Effector CD4-positive, alpha-beta T cell (primary cell): ENCODE measurements at places on chromosomes 3 and 15.

DNA sequence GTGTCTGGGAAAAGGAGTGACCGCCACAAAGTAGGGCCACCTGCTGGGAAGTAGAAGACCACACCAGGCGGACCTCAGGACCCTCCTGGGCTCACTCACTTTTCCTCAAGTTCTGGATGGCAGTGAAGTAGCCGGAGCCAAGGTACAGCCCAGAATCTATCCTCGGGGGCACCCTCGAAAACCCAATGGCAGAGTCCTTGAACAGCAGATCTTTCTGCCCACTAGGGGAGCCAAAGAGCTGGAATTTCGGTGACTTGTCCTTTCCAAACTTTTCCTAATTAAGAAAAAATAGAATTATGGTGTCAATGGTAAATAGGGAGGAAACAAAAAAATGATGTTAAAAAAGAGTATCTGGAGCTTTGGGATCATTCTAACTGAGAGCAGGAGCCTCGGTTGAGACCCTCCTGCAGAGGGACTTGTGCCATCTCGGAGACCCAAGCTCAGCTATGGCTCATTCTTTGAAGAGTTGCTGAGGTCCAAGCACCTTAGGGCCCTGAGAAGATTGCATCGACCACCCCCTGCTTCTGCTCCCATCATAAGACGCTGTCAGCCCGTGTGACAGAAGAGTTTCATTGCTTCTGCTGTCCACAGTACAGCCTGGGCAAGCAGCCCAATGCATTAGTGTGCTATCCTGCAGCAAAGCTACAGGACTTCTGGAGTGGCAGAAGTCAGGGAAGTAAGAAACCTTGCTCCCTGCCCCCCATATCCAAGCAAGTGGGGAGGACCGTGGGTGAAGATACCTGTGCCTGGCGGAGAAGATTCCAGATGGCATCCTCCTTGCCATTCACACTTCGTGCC lies 14.8 kb downstream of the LTF start:
- no peak for DNase-seq

GRCh38 chr3:184872200-184872599 lies 60.2 kb downstream of the VPS8 start:
- no peak for DNase-seq

DNA sequence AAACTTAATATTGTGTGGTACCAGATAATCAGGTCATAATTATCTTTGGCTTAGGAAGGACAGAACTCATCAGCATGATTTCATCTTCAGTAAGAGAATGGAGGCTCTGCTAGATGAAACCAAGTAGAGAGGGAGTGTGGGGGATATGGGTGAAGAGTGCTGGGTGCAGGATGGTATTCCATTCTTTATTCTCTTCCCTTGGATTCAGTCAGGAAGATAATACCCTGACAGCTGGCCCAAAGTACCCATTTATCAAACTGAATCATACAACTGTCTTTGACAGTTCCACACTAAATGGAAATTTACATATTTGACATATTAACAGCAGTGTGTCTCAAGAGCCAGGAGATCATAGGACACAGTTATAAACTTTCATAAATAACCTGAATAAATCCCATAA lies 44.7 kb downstream of the GOLIM4 start:
- DNase-seq = no peak

GRCh38 chr3:151321526-151321925 lies 4.9 kb upstream of the GPR87 start:
- no peak for DNase-seq

- DNase-seq = no peak
These were observed 39.7 kb downstream of the STT3B start for GRCh38 chr3:31572236-31573004.

DNA sequence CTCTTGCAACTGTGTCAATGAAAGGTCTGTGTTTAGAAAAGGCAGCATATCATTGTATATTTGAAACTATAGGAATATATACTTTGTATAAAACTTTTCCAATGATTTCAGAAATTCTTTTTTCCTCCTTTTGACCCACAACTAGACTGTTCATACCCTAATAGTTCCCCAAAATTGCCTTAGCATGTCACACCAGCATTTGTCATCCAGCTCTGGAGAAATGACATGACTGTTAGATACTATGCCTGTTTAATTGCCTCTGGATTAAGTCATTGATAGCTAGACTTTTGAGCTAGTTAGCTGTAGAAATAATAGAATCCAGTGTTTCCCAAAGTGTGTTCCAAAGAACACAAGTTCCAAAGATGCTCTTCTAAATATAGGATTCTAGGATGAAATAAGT lies 32.4 kb downstream of the B3GALNT1 start:
- DNase-seq = no peak

DNA sequence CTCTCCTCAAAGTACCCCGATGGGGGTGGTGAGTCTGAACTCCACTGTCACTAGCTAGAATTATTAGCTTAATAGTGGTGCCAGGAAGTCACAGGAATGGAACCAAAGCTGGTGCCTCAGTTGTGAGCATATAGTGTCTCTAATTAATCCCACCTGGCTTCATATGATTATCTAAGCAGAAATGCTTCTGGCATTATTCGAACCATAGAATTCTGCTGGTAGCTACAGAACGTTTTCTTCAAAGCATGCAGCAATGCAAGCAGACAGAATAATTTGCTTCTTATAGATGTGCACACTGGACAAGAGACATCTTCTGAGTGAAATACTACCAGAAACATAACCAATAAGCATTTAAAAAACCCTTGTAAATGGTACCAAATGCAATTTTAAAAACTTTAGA lies 160.9 kb downstream of the IMPG2 start:
- no peak for DNase-seq

DNA sequence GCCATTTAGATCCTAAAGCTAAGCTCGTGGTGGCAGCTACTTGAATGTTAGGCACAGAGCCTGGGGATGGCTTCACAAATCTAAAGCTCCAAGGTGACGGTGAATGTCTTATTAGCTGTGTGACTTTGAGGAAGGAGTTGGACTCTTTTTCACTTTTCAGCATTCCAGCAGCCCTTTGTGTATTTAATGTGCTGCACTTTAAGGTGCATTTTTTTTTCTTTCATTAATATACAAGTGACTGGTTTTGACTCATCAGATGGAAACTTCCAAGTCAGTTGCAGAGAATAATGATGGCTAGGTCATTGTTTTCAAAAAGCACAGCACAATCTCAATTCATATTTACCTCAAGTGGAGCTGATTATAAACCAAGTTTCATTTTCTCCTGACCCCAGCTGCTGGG lies 55.8 kb downstream of the TMED3 start:
- no peak for DNase-seq
